GM23338 (cell line): ENCODE measurements at places on chromosomes 12 and 14. TPM values are rescaled to one million over a fixed set of nuclear protein-coding genes. Genes with fewer than 3 reads are reported as not detected.

GRCh38 chr12:131618303-131618658 lies 92.6 kb upstream of the SFSWAP start:
- no peaks in the 10 kb centered on the region for H3K27me3 ChIP-seq
- H3K4me3 ChIP-seq, result no peak overlapping the region
- no peak overlapping the region for H3K27ac ChIP-seq
- peak; percentile 72 for DNase-seq
- H3K4me1 ChIP-seq, result peaks cover 13% of the 10 kb centered on the region

DNA sequence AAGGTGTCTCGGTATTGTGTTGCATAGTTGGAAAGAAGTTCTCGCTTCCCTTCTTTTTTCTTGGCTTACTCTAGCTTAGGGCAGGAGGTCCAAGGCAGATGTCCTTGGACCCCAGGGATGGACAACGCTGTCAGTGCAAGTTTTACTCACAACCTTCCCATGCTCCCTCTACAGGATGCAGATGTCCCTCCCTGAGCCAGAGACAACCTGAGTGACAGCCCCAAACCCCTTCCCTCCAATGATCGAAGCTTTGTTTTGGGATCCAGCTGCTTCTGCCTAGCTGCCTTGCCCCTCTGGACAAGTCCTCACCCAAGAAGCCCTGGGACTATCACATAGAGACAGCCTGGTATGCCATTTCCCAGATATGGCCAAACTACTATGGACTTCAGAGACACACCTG lies 112.0 kb upstream of the RAP1B start:
- no peaks in the 10 kb centered on the region for H3K36me3 ChIP-seq
- no peak overlapping the region for H3K27ac ChIP-seq
- DNase-seq, result peak; percentile 14

The GPATCH2L gene
- 71.0 and 94.4 TPM in 2 replicates for total RNA-seq

The CARMIL3 gene
- total RNA-seq, result 9.7 and 11.8 TPM in 2 replicates
